ENCODE measurements at places on chromosomes 6 and 20.

DNA sequence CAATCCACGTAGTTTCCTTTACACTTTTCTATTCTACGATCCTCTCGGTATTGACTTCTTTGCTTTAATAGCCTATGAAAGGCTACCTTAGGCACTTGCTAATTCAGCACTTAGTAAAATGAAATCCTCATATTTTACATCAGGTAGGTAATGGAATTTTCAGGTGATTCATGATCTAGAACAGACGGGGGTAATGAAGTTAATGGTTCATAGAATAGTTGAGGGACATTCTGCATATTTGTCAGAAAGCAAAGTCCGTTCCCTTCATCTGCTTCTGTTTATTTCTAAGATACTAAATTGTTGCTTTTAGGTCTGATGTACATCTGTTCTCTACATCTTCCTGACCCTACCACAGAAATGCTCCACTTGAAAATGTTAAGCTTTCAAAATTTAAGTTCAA is 431.7 kb downstream of the CDKAL1 start:
- no peak for DNase-seq

- DNase-seq, result no peak
Measured at GRCh38 chr6:110419028-110419739, 3.8 kb upstream of the DDO start.

- no peak for DNase-seq
Measured at GRCh38 chr6:151452750-151453427, 963 bp upstream of the RMND1 start.

DNA sequence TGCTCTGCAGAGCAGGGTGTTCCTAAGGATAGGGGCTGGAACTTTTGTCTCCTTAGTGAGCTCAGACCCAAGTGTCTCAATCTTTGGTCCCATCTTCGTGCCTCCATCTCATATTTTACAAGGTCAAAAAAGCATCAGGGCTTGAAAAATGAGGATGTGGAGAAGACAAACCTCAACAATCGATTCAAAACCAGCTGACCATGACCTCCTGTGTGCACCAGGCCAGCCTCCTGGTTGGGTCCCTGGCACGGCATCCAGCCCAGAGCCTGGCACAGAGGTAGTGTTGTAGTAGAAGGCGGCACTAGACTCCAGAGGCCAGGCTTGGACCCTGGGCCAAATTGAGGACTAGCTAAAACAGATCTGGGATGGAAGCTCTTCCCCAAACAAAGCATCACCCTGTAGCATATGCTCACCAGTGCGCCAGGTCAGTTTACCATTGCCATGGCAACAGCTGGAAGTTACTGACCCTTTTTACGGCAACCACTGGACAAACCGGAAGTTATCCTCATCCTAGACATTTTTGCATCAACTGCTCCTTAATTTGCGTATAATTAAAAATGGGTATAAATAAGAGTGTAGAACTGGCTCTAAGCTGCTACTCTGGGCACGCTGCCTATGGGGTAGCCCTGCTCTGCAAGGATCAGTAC is 69.3 kb upstream of the BLCAP start:
- DNase-seq, result no peak

- no peak for DNase-seq
Measured at GRCh38 chr6:135250234-135250633, 69.1 kb downstream of the MYB start.

- no peak for DNase-seq
Measured at GRCh38 chr20:404088-404487, 4.0 kb upstream of the RBCK1 start.

DNA sequence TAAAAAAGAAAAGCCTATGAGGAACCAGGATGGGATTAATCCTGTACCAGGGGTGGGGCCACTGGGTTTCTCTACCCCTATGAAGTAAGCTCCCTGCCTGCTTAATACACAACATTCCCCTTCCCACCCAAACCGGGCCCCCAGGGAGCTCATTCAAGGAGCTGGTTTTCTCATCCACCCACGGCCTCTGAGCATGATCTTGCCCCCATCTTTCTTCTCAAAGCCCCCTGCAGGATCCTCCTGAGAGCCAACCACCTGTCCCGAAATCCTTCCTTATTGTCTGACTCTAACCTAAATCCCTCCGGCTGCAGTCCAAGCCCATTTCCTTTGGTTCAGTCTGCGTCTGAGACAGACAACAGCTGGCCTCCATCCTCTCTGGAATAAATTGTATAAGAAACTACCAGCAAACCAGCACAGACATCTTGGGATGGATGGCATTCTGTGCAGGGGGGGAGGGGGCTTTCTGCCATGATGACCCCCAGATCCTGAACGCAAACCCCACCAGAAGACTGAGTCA is 21.0 kb downstream of the KCNK5 start:
- DNase-seq, result no peak

GRCh38 chr6:81749707-81750106 is 2.8 kb downstream of the TENT5A start:
- DNase-seq, result peak; percentile 48

DNA sequence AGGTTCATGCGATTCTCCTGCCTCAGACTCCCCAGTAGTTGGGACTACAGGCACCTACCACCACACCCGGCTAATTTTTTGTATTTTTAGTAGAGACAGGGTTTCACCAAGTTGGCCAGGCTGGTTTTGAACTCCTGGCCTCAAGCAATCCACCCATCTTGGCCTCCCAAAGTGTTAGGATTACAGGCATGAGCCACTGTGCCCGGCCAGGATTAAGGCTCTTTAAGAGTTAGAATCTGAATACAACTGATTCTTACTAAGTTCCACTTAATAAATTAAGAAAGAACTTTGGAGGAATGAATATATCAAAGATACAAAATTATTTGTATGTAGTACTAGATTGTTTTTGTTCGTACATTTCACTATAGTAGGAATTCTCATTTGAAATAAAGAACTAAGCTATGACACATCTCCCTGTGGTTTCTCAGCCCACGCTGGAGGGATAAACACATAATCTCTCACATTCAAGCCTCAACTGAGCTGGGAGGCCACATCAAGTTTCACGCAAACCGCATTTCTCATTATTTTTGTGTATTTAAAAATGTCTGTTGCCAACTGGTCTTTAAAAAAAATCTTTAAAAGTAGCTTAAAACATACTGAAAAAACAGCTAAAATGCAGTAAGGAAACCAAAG is 34.2 kb downstream of the DTNBP1 start:
- DNase-seq, result no peak

DNA sequence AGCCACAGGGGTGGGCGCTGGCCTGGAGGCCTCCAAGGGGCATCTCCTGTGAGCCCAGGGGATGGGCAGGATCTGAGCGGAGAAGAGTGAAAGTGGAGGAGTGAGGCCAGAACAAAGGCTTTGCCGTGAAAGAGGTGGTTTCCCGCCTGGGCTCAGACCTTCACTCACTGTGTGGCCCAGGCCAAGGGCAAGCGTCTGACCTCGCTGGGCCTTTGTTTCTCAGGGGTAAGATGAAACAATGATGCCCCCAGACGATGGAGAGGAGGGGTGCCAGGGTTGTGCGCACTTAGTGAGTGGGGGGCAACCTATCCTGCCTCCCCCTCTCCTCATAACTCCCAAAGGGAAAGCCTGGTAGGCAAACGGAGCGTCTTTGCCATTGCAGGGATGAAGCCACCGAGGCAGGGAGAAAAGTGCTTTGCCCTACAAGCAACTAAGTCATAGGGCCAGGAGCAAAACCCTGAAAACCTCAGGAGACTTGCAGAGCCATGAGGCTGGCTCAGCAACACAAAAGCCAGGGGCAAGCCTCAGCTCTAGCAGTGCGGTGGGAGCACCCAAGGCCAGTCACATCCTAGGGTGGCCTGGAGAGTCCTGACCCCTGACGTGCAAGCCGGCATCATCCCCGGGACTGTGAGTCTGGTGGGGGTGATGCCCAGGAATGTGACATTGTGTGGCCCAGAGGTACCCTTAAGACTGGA is 897 bp upstream of the STMN3 start:
- no peak for DNase-seq

DNA sequence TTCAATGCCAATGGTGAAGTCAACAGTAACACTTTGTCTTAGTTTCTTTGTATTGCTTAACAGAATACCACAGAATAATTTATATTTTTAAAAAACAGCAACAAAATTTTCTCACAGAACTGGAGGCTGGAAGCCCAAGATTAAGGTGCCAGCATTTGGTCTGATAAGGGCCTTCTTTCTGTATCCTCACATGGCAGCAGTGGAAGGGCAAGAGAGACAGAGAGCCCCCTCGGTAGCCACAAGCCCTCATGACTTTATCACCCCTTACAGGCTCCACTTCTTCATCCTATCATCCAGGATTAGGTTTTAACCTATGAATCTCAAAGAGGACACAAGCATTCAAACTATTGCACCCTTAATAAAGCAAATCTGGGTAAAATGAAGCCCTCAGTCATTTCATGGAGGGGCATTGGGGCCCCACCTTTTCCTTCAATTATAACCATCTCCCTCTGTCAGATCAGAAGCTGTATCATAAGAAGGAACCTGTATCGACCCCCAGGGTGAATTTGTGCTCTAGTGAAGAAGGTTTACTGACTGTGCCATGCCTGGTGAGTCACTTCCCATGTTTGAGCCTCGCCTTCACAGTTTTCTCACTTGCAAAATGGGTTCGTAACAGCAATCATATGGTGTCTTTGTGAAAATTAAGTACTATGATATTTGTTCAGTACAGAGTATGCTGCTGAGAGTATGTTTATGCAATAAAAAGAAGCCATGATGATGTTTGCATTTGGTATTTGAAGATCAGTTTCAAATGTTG is 178.2 kb downstream of the LRFN2 start:
- no peak for DNase-seq

- peak; percentile 21 for DNase-seq
Measured at GRCh38 chr6:155380666-155381332, 66.5 kb upstream of the TFB1M start.

GRCh38 chr6:31794294-31794865 is 1.2 kb downstream of the VARS1 start:
- peak; percentile 26 for DNase-seq

DNA sequence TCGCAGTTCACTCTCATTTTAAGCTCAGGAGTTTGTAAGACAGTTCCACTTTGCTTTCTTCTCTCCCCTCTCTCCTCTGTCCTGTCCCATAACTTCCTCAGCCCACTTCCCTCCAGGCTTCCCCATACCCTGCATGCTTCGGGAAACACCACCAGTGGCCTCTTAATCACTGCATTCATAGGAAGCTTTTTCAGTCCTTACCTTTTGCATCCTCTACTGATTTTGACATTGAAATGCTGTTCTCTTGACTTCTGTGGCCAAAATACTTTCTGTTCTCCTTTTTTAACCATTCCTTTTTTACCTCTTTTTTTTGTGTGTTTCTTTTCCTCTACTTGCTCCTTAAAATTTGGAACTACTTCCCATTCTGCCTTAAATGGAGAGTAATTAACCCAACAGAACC is 69.7 kb downstream of the HIVEP1 start:
- no peak for DNase-seq

GRCh38 chr20:49279677-49280462 is 2.0 kb upstream of the ZNFX1 start:
- DNase-seq, result no peak

GRCh38 chr6:148405894-148406293 is 63.3 kb downstream of the SASH1 start:
- DNase-seq, result no peak

DNA sequence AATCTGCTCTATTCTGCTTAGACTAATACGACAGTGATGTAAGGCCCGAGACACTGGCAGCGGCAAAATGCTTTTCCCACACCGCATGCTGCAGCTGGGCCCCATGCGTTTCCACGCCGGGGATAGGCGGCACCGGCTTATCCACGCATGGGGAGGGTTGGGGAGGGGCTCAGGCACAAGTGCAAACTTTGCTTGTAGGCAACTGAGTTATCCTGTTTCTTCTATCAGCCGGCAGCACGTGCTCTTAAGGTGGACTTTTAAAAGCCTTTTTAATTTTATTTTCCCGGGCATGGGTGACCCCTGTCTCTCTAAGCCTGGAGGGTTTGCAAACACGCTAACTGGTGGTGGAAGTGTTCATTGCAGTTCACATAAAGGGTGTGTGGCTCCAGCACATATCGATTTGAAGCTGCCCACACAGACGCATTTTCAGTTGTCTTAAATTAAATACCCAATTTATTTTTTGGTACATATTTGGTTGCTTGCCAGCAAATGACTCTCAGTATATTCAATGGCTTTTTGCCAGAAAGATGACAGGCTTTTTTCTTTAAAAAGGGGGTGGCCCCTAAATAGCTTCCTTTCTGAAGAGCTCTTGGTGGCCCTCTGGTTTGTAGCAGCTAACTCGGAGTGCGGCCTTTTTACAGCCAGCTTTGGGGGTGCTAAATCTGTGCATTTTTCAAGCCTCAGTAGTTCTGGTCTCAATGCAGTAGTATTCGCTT is 561.8 kb upstream of the AGPAT4 start:
- DNase-seq, result no peak

DNA sequence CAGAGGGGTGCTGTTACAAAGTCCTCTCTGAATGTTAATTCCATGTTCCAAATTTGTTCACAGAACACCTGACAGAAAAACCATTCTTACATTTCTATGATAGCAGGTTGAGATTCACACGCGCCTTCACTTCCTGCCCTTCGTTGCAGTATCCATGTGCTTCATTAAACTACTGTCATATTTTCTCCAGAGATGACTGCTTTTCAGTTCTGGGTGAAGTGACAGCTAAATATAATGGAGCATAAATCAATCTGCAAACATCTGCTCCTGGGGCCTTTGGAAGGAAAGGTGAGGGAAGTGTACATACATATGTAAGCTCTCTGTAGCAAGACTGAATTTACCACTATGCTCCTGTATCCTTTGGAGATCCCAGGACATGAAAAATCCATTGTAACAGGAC is 750.2 kb downstream of the HDGFL1 start:
- no peak for DNase-seq

- DNase-seq, result no peak
Measured at GRCh38 chr20:14538433-14538832, 201.0 kb upstream of the FLRT3 start.

DNA sequence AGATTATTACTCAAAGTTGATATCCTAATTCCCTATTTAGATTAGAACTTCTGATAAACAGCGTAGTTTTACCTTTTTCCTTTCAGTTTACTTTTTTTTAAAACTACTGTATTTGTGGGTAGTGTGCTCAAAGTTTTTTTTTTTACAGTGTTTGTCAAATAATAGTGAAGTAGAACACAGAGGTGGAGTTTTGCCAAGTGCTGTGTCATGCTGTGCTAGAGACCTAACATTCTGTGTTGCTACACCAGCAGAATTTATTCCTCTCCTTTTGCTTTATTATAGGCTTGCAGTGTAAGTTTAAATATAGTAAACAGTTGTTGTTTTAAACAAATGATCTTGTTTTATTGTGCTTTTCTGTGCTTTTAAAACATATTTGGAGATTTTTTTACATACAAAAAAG is 125.4 kb downstream of the HIVEP1 start:
- DNase-seq, result no peak

DNA sequence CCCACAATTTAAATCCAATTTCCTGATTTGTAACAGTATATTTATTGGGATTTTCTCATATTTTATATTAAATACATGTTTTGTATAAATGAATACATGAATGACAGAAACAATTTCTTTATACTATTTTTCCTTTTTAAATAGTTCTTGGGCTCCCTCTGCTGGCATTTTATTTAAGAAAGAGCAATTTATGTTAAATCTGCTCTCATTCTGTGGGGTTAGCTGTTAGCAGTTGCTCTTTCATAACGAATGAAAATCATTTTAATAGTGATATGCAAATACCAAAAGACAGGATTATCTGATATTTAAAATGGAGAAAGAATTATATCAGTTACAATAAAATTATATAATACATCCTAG is 118.3 kb downstream of the RALGAPA2 start:
- DNase-seq, result peak; percentile 56

GRCh38 chr6:39821046-39821740 is 29.0 kb downstream of the DAAM2 start:
- DNase-seq, result no peak
